SHP77 treated with DMSO at 0.1 percent for 48 hours (cell line): ENCODE measurements at places on chromosomes 11 and 22.

DNA sequence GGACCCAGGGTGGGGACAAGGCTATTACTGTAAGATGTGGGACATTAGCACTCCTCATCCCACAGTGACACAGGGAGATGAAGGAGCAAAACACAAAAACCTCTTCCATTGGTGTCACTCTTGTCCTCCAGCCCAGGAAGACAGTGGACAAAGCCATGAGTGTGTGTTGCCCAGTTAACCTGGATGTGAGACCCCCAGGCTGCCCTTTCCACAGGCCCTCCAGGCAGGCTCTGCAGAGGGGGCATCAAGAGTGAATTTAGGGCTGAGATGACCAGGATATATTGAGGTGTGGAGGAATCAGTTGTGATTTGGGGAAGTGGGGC is 111.3 kb downstream of the GGTLC2 start:
- no peak for DNase-seq

- no peak for DNase-seq
Measured at GRCh38 chr22:43535741-43536140, 123.9 kb downstream of the MPPED1 start.

DNA sequence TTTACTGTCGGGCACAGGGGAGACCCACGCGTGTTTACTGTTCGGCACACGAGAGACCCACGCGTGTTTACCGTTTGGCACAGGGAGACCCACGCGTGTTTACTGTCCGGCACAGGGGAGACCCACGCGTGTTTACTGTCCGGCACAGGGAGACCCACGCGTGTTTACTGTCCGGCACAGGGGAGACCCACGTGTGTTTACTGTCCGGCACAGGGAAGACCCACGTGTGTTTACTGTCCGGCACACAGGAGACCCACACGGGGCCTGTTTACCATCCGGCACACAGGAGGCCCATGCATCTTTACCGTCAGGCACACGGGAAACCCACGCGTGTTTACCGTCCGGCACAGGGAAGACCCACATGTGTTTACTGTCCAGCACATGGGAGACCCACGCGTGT is 525.1 kb downstream of the BRD1 start:
- DNase-seq: no peak

GRCh38 chr22:37212174-37212906 is at the start of gene SSTR3:
TSS of gene SSTR3 (minus strand) at chr22:37212477. CDS start at chr22:37207803, 4,674 bp downstream.
- DNase-seq: no peak

- no peak for DNase-seq
Measured at GRCh38 chr11:130874955-130875531, 41.2 kb downstream of the SNX19 start.

- DNase-seq: no peak
Measured at GRCh38 chr22:36608987-36609386, 80.0 kb upstream of the EIF3D start.

- DNase-seq: no peak
Measured at GRCh38 chr22:20423008-20423905, 14.4 kb downstream of the SCARF2 start.

DNA sequence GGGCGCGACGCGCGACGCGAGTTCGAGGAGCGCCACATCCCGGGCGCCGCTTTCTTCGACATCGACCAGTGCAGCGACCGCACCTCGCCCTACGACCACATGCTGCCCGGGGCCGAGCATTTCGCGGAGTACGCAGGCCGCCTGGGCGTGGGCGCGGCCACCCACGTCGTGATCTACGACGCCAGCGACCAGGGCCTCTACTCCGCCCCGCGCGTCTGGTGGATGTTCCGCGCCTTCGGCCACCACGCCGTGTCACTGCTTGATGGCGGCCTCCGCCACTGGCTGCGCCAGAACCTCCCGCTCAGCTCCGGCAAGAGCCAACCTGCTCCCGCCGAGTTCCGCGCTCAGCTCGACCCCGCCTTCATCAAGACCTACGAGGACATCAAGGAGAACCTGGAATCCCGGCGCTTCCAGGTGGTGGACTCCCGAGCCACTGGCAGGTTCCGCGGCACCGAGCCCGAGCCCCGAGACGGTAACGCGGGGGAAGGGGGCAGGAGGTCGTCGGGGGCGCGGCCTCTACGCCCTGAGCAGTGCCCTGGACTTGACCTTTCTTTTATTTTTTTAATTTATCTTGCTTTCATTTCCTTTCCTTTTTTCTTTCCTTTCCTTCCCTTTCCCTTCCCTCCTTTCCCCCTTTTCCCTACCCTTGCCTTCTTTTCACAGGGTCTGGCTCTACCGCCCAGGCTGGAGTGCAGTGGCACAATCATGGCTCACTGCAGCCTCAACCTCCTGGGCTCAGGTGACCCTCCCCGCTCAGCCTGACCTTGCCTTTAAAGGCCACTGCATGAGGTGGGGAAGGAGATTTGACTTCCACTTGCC is 5.0 kb downstream of the MPST start:
- no peak for DNase-seq

- DNase-seq: no peak
Measured at GRCh38 chr11:27296497-27296896, 66.5 kb downstream of the CCDC34 start.

GRCh38 chr22:50034126-50035081 is 21.8 kb upstream of the IL17REL start:
- no peak for DNase-seq

DNA sequence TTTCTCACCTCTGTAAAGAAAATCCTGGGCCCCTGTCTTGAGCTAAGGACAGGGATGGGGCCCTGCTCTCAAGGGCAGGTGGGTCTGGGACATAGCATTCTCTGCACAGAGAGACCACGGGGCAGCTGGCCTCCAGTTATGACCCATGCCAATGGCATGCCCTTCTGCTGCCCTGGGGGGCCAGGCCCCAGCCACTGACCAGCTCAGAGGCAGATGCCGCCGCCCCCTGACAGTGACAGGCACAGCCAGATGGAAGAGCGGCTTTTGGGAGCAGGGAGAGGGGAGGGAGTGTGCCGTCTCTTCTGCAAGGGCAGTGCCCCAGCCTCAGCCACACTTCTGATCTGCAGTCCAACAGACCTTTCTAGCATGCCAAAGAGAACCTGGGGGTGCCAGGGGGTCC is 114.8 kb upstream of the NAV2 start:
- DNase-seq: no peak

- DNase-seq: no peak
Measured at GRCh38 chr11:33835143-33835878, 56.6 kb downstream of the LMO2 start.

GRCh38 chr22:28237112-28237511 is 318.1 kb upstream of the PITPNB start:
- no peak for DNase-seq

GRCh38 chr11:71252269-71252769 is at the start of gene SHANK2:
TSS of gene SHANK2 (minus strand) at chr11:71252577. CDS start at chr11:71147326, 105,251 bp downstream.
- DNase-seq: no peak

DNA sequence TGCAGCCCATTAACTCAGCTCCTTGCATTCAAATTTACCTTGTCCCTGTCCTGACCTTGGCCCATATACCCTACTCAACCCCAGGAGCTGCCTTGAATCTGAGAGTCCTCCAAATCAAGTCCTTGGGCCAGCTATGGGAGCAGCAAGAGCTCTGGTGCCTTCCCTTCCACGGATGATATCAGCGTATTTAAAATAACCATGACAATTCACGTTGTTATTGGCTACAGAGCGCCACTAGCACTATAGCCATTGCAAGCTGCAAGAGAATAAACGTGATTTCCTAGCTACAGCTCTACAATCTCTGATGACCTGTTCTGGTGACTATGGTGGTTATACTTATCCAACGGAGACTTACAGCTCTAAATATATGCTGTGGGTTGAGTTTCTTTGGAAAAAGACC is 357.8 kb downstream of the LARGE1 start:
- no peak for DNase-seq

DNA sequence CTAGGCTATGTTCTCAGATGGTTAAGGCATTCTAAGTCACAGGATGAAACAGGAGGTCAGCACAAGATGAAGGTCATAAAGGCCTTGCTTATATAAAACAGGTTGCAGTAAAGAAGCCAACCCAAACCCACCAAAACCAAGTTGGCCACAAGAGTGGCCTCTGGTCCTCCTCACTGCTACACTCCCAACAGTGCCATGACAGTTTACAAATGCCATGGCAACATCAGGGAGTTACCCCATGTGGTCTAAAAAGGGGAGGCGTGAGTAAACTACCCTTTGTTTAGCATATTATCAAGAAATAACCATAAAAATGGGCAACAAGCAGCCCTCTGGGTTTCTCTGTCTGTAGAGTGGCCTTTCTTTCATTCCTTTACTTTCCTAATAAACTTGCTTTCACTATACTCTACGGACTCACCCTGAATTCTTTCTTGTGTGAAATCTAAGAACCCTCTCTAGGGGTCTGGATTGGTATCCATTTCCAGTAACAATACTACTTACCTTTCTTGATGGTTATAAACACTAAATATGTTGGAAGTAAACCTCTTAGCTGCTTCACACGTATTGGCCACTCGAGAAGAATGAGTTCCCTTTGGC is 1237.9 kb downstream of the FAM181B start:
- DNase-seq: no peak

DNA sequence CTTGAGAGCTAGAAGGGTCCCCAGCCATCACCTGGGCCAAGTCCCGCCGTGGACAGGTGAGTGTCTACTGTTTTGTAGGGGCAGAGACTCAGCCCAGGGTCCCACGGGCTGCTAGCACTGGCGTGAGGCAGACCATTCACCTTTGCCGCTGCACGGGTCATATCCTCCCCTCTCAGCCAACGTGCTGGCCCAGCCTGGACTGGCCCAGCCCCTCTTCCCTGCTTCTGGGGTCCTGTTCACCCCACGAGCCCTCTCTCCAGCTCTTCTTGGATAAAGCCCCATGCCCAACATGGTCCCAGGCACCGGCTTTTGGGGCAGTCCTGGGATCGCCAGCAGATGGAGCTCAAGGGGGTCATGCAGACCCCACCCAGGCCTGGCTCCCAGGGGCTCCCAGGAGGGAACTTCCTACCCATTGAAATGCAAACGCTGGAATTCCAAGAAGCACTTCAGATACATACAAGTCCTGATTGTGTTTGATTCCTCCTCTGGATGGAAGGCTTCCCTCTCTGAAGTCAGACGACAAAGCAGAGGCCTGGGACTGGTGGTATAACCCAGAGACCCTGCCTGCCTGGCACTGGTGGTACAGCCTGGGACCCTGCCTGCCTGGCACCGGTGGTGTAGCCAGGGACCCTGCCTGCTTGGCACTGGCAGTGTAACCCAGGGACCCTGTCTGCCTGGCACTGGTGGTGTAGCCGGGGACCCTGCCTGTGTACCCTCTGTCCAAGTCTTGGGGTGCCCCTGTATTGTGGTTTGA is 8.9 kb upstream of the SEPTIN5 start:
- no peak for DNase-seq

- DNase-seq: no peak
Measured at GRCh38 chr11:114031967-114032320, 27.6 kb upstream of the ZBTB16 start.

- no peak for DNase-seq
Measured at GRCh38 chr22:22397292-22397870, 111.2 kb downstream of the ZNF280B start.

DNA sequence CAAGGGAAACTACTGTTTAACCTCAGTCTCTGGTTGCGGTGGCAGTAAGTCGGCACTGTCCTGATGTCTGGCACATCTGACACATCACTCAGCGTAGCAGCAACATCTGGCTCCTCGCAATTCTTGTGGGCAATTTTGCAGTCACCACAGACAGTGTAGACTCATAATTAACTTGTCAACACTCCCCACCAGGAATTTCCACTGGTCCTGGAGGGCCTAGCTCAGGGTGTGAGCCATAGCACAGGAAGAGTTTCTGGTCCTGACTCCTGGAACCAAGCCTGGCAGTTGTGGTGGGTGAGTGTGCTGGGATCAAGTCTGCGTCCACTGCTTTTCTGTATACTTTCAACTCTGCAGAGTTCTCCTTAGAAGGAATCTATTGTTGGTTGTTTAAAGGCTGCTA is 209.7 kb downstream of the SNX19 start:
- DNase-seq: no peak

GRCh38 chr11:88114486-88115045 is 60.7 kb downstream of the RAB38 start:
- no peak for DNase-seq

DNA sequence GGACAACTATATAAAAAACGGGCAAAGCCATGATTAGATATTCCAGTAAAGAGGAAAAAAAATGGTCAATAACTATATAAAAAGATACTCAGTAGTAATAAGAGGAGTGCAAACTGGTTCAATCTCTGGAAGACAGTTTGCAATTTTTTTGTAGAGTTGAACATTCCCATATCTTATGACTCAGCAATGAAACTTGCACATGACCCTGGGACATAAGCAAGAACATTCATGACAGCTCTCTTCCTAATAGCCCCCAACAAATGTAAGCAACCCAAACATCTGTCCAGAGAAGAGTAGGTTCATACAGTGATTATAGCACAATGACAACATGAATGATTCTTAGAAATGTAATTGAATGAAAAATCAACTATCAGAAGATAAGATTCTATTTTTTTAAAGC is 21.8 kb upstream of the CSF2RB start:
- no peak for DNase-seq

DNA sequence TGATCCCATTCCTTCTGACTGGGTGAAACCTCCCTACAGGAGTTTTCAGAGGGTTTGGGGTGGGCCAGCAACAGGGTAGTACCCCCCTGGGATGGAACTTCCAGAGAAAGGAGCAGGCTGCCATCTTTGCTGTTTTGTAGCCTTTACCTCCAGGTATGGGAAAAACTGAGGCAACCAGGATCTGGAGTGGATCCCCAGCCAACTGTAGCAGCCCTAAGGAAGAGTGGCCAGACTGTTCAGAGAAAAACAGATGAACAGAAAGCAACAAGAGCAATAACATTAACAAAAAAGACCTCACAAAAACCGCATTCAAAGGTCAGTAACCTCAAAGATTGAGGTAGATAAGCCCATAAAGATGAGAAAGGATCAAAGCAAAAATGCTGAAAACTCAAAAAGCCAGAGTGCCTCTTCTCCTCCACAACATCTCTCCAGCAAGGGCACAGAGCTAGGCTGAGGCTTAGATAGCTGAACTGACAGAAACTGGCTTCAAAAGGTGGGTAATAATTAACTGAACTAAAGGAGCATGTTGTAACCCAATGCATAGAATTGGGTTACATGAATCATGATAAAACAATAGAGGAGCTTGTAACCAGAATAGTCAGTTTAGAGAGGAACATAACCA is 1288.6 kb upstream of the CNTN5 start:
- no peak for DNase-seq

GRCh38 chr11:79296141-79296540 is 144.7 kb downstream of the TENM4 start:
- DNase-seq: no peak
